ENCODE measurements at places on chromosomes 3 and 15.

DNA sequence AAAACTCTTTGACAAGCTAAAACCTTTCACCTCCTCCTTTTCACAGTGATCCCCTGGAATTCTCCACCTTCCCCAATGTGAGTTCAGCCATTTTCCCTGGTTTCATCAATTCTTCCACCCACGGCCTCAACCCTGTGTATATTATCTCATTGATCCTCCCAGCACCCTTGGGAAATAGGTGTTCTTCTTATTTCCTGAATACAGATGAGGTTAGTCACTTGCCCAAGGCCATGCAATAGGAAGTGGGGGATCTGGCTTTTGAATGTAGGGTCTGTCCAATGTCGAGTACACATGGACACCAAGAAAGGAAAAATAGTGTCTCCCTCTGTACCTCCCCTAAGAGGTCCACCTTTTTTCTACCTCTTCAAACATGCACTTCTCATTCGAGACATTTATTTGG is 262.8 kb upstream of the ST8SIA2 start:
- DNase-seq, result no peak

- no peak for DNase-seq
Measured at GRCh38 chr3:23111797-23112196, 91.3 kb upstream of the UBE2E2 start.

GRCh38 chr3:31934018-31934417 is 47.0 kb downstream of the OSBPL10 start:
- DNase-seq, result no peak

- DNase-seq, result no peak
Measured at GRCh38 chr15:39661776-39662175, 80.9 kb downstream of the THBS1 start.

GRCh38 chr3:107637416-107638183 is 114.8 kb downstream of the BBX start:
- no peak for DNase-seq

- no peak for DNase-seq
Measured at GRCh38 chr3:11600501-11601282, 43.0 kb downstream of the VGLL4 start.

Data from stimulated activated CD4-positive, alpha-beta T cell treated with anti-CD3 and anti-CD28 coated beads, Interleukin-1b, Interleukin-23, amount 100 ng/mL, for 1 hour (primary cell).